ENCODE measurements at places on chromosomes 2 and 18. TPM values are rescaled to one million over a fixed set of nuclear protein-coding genes. Genes with fewer than 3 reads are reported as not detected.

The C18orf32 gene
- total RNA-seq: 44.9 TPM

The FAHD2A gene
- 23.1 TPM for total RNA-seq

The ZC3H8 gene
- total RNA-seq: 16.0 TPM

The CD8B2 gene
- total RNA-seq: not detected

The CD207 gene
- total RNA-seq: 0.13 TPM

DNA sequence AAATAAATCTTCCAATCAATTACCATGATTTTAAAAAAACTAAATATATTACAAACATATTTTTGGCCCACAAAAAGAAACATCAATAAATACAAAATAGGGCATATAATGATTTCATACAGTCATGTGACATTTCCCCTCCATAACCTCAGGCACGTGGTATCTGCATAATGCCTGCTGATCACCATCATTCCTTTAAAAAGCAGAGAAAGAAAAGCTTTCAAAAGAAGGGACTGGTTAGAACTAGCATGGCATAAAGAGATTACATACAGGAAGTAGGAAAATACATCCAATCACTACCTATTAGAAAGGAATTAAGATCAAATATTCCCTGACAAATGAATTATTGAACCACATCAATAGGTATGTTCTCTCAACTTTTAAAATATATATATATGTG lies 83.5 kb downstream of the INO80D start:
- no peaks in the 10 kb centered on the region for H3K4me1 ChIP-seq
- H3K27ac ChIP-seq: no peak overlapping the region
- H3K27me3 ChIP-seq: no peaks in the 10 kb centered on the region
- no peak overlapping the region for H3K4me3 ChIP-seq
- no peaks in the 10 kb centered on the region for H3K36me3 ChIP-seq
- no peak for DNase-seq

DNA sequence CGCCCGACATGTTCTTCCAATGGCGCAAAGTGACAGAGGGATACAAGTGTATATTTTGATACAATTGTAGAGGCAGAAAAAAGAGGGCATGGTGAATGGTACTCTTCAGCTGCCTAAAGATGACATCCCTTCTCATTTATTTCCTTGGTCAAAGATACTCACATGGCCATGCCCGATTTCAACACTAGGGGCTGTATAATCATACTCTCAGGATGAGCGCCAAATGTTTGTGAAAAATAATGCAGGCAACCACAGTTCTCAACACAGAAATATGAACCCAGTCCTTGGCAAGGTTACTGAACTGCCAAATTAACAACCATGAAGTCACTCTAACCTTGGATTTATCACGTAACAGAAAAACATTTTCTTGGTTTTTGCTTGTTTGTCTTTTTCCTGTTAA lies 204.4 kb downstream of the CCDC102B start:
- peaks cover 1% of the 10 kb centered on the region for H3K4me1 ChIP-seq
- H3K27me3 ChIP-seq: no peaks in the 10 kb centered on the region
- no peak overlapping the region for H3K4me3 ChIP-seq
- H3K27ac ChIP-seq: no peak overlapping the region

DNA sequence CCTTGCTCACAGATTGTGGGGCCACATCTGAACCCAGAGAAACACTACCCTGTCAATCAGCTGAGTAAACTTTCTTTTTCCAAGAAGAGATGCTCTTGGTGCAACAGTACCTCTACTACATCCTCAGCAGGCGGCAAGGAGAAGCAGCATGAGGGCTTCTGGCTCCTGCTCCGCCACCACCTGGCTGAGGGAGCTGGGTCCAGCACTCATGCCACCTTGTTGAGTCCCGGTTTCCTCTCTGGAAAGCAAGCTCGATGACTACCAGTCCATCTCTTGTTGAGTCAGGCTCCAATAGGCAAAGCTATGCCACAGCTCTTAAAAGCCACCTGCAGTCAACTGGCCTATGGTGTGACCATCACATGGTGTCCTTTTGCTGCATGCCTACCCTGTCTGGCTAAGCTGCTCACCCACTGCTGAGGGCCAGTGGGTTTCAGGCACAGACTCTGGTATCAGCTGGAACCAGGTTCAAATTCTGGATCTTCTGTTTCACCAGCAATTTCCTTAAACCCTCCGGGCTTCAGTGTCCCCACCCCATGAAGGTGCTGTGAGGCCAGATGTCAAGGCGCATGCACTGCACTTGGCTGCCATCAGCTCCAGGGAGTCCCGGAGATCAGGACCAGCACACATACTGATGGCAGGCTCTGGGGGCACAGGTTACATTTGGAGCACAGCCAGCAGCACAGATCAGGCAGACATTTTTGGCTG lies 42.5 kb upstream of the ACAA2 start:
- DNase-seq: no peak
- H3K27me3 ChIP-seq: no peaks in the 10 kb centered on the region
- H3K27ac ChIP-seq: no peak overlapping the region

- DNase-seq: peak; percentile 13
- H3K4me1 ChIP-seq: peaks cover 13% of the 10 kb centered on the region
- H3K27me3 ChIP-seq: peaks cover 5% of the 10 kb centered on the region
- H3K36me3 ChIP-seq: no peaks in the 10 kb centered on the region
- H3K27ac ChIP-seq: no peak overlapping the region
These were observed 4.8 kb downstream of the OTX1 start for GRCh38 chr2:63055226-63056106.

GRCh38 chr2:15383695-15384350 lies 177.3 kb downstream of the NBAS start:
- no peaks in the 10 kb centered on the region for H3K27me3 ChIP-seq
- no peak overlapping the region for H3K27ac ChIP-seq
- DNase-seq: no peak

All from ovary (tissue), 10 donors.